ENCODE measurements at places on chromosomes 7 and 10. TPM values are rescaled to one million over a fixed set of nuclear protein-coding genes. Genes with fewer than 3 reads are reported as not detected.

Gene ZNF804B
- total RNA-seq: 6.9 TPM

Gene PTPN20
- 18.8 TPM for total RNA-seq

Gene STOX1
- 9.0 TPM for total RNA-seq

Gene PHF14
- total RNA-seq: 166 TPM

Gene HMX3
- not detected for total RNA-seq

Gene ACADSB
- total RNA-seq: 14.3 TPM

Gene TMEM213
- total RNA-seq: not detected

Gene PRSS2
- not detected for total RNA-seq

Gene SLC26A3
- total RNA-seq: not detected

Gene NUTM2E
- total RNA-seq: under 0.01 TPM

Gene PRXL2A
- 80.3 TPM for total RNA-seq

Gene ADRB1
- 3.3 TPM for total RNA-seq

Gene LIPM
- not detected for total RNA-seq

Gene LYZL2
- not detected for total RNA-seq

Gene BRAT1
- 16.7 TPM for total RNA-seq

Gene OLAH
- total RNA-seq: 0.41 TPM

Gene NANOS1
- 7.3 TPM for total RNA-seq

Gene SH3PXD2A
- 6.1 TPM for total RNA-seq

Gene MACC1
- total RNA-seq: 0.41 TPM

Gene STRIP2
- total RNA-seq: 44.8 TPM

Gene TMEM236
- total RNA-seq: under 0.01 TPM

Gene CFAP69
- 3.3 TPM for total RNA-seq

Gene RPEL1
- not detected for total RNA-seq

Gene GFRA1
- 8.2 TPM for total RNA-seq

Gene BLNK
- 0.41 TPM for total RNA-seq

Gene BICC1
- 4.5 TPM for total RNA-seq

Gene TAC1
- total RNA-seq: 21.2 TPM

Gene GDF10
- total RNA-seq: 6.5 TPM

Gene IDI1
- total RNA-seq: 160 TPM

Gene ASAH2B
- 8.6 TPM for total RNA-seq

Gene GPER1
- 1.6 TPM for total RNA-seq

Gene ERVW-1
- total RNA-seq: not detected

Gene DOCK1
- 14.3 TPM for total RNA-seq

Gene NUTM2A
- 1.6 TPM for total RNA-seq

Gene GPNMB
- total RNA-seq: 3.7 TPM

Measured in frontal cortex (tissue), 4 donors.